DMS153 (cell line): ENCODE measurements at places on chromosomes 6 and 20.

DNA sequence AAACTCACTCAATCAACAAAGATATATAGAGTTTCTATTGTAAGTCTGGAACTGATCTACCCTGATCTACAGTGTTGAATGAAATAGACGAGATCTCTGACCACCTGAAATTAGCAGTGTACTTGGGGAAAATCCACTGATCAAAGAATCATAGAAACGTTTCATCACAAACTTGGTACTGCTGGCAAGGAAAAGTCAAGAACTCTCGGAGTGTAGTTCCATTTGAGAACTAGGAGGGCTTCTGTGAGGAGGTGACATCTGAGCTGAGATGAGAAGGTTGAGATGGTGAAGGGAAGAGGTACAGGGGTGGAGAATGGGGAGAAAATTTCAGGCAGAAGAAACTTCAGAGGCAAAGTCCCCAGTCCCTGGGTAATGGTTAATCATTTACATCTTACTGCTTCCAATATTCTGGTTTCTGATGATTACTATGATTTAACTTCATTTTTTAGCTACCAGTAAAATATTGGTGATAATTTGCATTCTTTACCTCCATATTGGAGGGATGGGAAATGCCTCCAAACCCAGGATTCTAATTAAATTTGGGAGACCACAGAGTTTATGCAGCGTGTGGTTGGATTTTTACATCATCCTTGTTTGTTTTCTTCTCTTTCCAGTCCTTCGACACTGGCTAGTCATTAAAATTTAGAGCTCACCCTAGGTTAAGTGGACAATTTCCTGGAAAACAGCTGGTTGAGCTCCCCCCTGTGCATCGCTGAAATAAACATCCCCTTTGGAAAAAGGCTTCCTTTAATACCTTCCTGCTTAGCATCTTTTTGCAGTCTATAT, 191.9 kb downstream of the BCAS1 start:
- peak; percentile 37 for DNase-seq

GRCh38 chr6:52013035-52013434, 74.4 kb downstream of the PKHD1 start:
- DNase-seq, result no peak

GRCh38 chr20:24762791-24763350, 186.2 kb upstream of the CST7 start:
- no peak for DNase-seq

- no peak for DNase-seq
Measured at GRCh38 chr6:14212020-14212419, 94.4 kb downstream of the CD83 start.

- DNase-seq, result no peak
Measured at GRCh38 chr20:46546936-46547335, 3.5 kb downstream of the OCSTAMP start.

GRCh38 chr20:38231531-38232121, 28.9 kb downstream of the KIAA1755 start:
- DNase-seq, result no peak

DNA sequence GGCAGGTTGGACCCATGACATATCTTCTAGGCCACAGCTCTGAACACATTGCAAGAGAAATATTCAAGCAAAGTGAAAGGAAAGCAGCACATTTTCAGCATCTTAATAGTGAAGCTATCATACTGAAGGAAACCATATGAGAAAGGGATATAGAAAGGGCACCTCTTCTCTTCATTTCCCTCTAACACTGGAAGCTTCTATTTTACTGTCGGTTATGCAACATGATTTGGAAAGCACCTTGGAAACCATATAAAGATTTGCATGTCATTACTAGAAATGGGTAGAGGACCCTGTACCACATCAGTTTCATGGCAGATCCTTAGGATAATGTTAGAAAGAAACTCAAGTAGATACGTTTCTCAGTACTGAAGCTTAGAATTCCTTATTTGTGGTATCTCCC, 70.5 kb upstream of the HMGN3 start:
- no peak for DNase-seq

- DNase-seq, result peak; percentile 1
Measured at GRCh38 chr6:167762259-167762962, 64.3 kb upstream of the AFDN start.

GRCh38 chr20:57821935-57822334, 112.1 kb upstream of the PMEPA1 start:
- DNase-seq, result no peak

DNA sequence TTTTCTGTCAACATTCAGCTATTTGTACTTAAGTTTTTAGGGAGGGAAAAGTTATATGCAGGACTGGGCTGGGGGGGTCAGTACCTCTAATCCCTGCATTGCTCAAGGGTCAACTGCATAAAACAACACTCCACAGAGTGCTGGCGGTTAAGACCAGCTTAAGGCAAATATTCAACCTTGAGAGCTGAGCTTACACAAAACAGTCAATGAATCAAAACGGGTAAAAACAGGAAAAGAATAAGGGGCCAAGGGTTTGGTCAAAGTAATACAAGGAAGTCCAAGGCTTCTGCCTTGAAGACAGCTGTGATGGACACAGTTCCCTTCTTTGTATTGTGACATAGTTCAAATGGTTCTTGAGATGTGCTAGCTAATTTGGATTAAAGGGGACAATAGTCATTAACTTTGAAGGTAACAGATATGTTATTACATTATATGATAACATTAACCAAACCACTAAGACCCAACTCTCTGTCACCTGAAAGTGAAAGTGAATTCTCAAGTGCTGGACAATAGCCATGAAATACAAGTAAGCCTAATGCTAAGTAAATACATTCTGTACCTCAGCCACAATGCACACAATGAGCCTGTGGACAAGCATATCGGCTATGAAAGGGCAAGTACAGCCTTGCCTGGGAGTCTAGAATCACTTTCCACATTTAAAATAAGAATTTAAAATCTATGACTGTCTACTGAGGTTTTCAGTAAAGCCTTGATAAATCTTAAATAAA, 106.8 kb downstream of the PDE10A start:
- DNase-seq, result peak; percentile 97

GRCh38 chr6:2038092-2038491, 207.3 kb downstream of the GMDS start:
- DNase-seq, result peak; percentile 4

GRCh38 chr6:38117281-38117680, 297.8 kb downstream of the ZFAND3 start:
- no peak for DNase-seq

GRCh38 chr6:163335671-163336545, 78.6 kb upstream of the QKI start:
- no peak for DNase-seq

DNA sequence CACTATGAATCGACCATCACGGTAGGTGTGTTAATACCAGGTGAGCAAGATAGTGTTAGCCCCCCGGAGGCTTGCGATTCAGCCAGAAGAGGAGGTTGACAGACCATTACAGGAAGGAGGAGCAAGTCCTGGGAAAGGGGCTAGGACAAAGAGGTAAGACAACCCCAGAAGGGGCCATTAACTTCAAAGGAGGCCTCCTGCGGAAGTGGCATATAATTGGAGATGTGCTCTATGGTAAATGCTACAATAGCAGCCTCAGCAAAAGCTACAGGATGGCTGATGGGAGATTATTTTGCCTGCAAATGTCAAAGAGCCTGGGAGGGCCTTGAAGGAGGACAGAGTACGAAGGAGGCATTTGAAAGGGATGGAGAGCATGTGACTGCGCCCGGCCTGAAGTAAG, 108.6 kb upstream of the CITED2 start:
- DNase-seq, result no peak

- no peak for DNase-seq
Measured at GRCh38 chr6:151178373-151178772, 61.4 kb upstream of the AKAP12 start.

DNA sequence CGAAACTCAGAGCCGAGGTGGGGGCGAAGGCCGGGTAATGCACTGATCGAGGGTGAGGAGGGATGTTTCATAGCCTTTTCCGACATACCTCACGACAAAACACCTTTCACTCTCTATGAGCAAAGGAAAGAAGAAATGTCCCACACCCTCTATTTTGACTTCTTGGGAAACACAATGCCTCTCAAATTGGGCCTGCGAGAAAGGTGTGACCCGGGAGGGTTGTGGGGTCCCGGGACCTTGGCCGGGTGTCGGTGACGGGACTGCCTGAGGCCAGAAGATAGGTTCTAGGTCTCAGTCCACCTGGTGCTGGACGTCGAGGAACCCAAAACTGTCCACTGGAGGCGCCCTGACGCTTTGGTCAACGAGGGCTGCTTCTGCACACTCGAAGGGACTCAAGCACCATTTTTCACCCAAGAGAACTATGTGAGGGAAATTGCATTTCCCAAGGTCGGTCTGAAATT, 41.1 kb upstream of the OSTM1 start:
- DNase-seq, result peak; percentile 45

- no peak for DNase-seq
Measured at GRCh38 chr6:39530201-39530759, 194.9 kb downstream of the KIF6 start.

GRCh38 chr20:46057856-46058598, 29.0 kb downstream of the SLC12A5 start:
- peak; percentile 58 for DNase-seq

DNA sequence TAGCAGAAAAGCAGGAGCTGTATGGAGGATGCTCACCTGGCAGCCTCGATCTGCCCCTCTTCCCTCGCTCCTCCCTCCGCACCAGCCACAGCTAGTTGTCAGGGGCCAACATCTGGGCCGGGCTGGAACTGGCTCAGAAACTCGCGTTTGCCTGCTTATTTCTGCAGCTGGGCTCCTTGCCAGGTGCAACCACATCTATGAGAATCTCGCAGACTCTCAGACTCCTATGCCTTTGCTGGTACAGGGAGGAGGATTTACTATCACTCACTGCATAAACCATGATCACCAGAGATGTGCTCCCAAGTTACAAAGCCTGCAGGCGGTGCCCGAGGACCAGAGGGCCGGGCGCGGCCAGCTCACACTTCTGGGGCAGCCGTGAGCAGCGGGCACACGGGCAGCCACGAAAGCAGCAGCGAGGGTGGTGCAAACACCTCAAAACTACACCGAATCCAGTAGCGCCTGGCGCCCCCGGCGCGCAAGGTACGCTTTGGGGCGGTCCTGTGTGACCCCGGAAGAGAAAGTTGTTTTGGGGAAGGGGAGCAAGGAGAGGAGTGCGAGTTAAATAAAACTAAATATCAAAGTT, 577 bp upstream of the LRRC1 start:
- peak; percentile 64 for DNase-seq

- no peak for DNase-seq
Measured at GRCh38 chr6:54156650-54157250, 45.5 kb downstream of the MLIP start.

DNA sequence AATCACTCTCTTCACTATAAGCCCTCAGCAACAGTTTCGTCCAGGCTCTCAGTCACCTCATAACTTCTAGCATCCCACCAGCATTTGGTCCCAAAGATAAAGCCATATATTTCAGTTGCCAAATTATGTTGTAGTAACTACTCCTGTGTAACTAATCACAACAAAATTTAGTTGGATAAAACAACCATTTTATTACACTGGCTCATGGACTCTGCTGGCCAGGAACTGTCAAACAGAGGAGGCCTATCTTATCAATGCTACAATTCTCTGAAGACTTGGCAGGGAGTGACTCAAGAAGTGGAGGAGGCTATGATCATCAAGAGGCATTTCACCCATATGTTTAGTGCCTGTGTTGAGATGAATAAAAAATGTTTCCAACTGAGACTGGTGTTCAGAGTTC, 1082.3 kb upstream of the GJE1 start:
- DNase-seq, result no peak
